Aorta (tissue), 5 donors: ENCODE measurements at places on chromosomes 13 and 19. TPM values are rescaled to one million over a fixed set of nuclear protein-coding genes. Genes with fewer than 3 reads are reported as not detected.
A peak's percentile ranks its signal among the peaks of the same experiment; 100 is the strongest.

Gene ZNF99
- total RNA-seq, result 0.19 TPM

GRCh38 chr19:15874821-15875474, 22.9 kb downstream of the CYP4F2 start:
- DNase-seq, result no peak
- H3K4me1 ChIP-seq, result no peaks in the 10 kb centered on the region
- no peak overlapping the region for H3K27ac ChIP-seq
- no peaks in the 10 kb centered on the region for H3K27me3 ChIP-seq

GRCh38 chr13:111518161-111518792, 197.8 kb downstream of the TEX29 start:
- H3K4me3 ChIP-seq, result no peak overlapping the region
- no peaks in the 10 kb centered on the region for H3K27me3 ChIP-seq
- H3K4me1 ChIP-seq, result no peaks in the 10 kb centered on the region
- no peak overlapping the region for H3K27ac ChIP-seq
- no peak for DNase-seq

DNA sequence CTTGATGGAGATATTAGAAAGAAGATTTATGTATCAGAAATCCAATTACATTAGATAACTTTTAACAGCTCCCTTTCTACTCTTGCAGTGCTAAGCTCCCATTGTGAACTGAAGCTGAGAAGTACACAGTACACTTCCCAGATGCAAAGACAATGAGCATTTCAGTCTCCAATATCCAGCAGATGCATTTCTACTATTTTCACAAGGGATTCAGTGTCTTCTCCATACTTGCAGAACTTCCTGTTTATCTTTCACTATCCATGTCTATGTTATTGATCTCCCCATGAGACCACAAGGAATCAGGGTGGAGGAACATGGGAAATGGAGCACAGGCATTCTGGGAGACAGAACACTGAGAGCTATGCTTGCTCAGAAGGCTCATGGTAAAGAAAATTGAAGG, 207.5 kb downstream of the ENOX1 start:
- no peaks in the 10 kb centered on the region for H3K27me3 ChIP-seq
- H3K4me1 ChIP-seq, result no peaks in the 10 kb centered on the region
- no peak overlapping the region for H3K4me3 ChIP-seq

DNA sequence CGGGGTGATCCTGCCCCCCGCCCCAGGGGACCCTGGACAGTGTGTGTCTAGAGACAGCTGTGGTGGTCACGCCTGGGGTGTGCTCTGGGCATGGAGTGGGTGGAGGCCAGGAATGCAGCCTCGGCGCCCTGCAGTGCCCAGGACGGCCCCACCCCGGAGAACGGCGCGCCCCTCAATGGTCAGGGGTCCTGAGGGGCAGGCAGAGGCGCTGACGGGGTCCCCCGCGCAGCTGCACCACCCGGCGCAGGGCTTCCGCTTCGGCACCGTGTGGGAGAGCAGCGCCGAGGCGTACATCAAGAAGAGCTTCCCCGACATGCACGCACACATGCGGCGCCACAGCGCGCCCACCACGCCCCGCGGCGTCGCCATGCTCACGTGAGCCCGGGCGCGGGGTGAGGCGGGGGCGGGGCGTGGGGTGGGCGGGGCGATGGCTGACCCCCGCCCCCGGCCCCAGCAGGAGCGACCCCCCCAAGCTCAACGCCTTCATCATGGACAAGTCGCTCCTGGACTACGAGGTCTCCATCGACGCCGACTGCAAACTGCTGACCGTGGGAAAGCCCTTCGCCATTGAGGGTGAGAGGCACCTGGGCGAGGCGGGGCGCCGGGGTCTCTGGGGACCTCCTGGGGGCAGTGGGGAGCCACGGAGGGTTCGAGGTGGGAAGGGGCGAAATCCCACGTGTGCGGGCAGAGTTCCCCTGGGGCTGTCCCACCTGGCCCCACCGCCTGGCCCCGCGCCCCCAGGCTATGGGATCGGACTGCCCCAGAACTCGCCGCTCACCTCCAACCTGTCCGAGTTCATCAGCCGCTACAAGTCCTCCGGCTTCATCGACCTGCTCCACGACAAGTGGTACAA, 7.4 kb downstream of the GRIN3B start:
- H3K27ac ChIP-seq, result no peak overlapping the region
- H3K36me3 ChIP-seq, result no peaks in the 10 kb centered on the region
- no peaks in the 10 kb centered on the region for H3K27me3 ChIP-seq
- DNase-seq, result no peak
- no peak overlapping the region for H3K4me3 ChIP-seq
- H3K4me1 ChIP-seq, result no peaks in the 10 kb centered on the region

- H3K4me1 ChIP-seq, result no peaks in the 10 kb centered on the region
- H3K27ac ChIP-seq, result no peak overlapping the region
- DNase-seq, result no peak
- H3K4me3 ChIP-seq, result peak overlapping the region; percentile 66
- no peaks in the 10 kb centered on the region for H3K36me3 ChIP-seq
Observed at GRCh38 chr13:95301968-95302393, 730 bp upstream of the ABCC4 start.
